ENCODE measurements at places on chromosomes 4 and X. TPM values are rescaled to one million over a fixed set of nuclear protein-coding genes. Genes with fewer than 3 reads are reported as not detected.

The SMR3A gene
- polyA plus RNA-seq = not detected

The PDE6B gene
- polyA plus RNA-seq = 6.4 TPM

The CENPVL1 gene
- not detected for polyA plus RNA-seq

The PCDH19 gene
- not detected for polyA plus RNA-seq

The SSX4B gene
- not detected for polyA plus RNA-seq

The CLIC2 gene
- 19.8 TPM for polyA plus RNA-seq

The MMRN1 gene
- polyA plus RNA-seq = 0.26 TPM

The CPZ gene
- not detected for polyA plus RNA-seq

The ATOH1 gene
- not detected for polyA plus RNA-seq

The DIPK2B gene
- polyA plus RNA-seq = not detected

The RAB41 gene
- polyA plus RNA-seq = not detected

The ERCC6L gene
- polyA plus RNA-seq = 13.9 TPM

The SHROOM4 gene
- not detected for polyA plus RNA-seq

The PLXNA3 gene
- 3.4 TPM for polyA plus RNA-seq

The NCAPG gene
- 80.6 TPM for polyA plus RNA-seq

The SERTM2 gene
- polyA plus RNA-seq = not detected

The SSX3 gene
- polyA plus RNA-seq = not detected

The HERC6 gene
- polyA plus RNA-seq = 3.2 TPM

The GABRG1 gene
- not detected for polyA plus RNA-seq

The SYN1 gene
- not detected for polyA plus RNA-seq

The TFE3 gene
- 12.5 TPM for polyA plus RNA-seq

The NAP1L5 gene
- 3.9 TPM for polyA plus RNA-seq

The INPP4B gene
- 0.94 TPM for polyA plus RNA-seq

The DCAF4L1 gene
- polyA plus RNA-seq = 0.17 TPM

The GATA1 gene
- polyA plus RNA-seq = not detected

The ASB5 gene
- not detected for polyA plus RNA-seq

The SMIM10 gene
- polyA plus RNA-seq = not detected

The PHEX gene
- 0.12 TPM for polyA plus RNA-seq

The TIGD4 gene
- polyA plus RNA-seq = 0.46 TPM

The PPEF2 gene
- not detected for polyA plus RNA-seq

The PPARGC1A gene
- not detected for polyA plus RNA-seq

The MAOB gene
- not detected for polyA plus RNA-seq

The EIF1AX gene
- polyA plus RNA-seq = 251 TPM

The PDE5A gene
- 2.2 TPM for polyA plus RNA-seq

The MAGEB10 gene
- not detected for polyA plus RNA-seq
